ENCODE measurements at places on chromosomes 1 and 21. TPM values are rescaled to one million over a fixed set of nuclear protein-coding genes. Genes with fewer than 3 reads are reported as not detected.

The PROK1 gene
- not detected for total RNA-seq

The BEND5 gene
- 4.0 TPM for total RNA-seq

The ESPN gene
- total RNA-seq, result 0.33 TPM

The ANKRD34A gene
- total RNA-seq, result 1.3 TPM

The LRRC38 gene
- total RNA-seq, result not detected

The SRSF10 gene
- 53.6 TPM for total RNA-seq

The SLC9C2 gene
- total RNA-seq, result not detected

The EXTL2 gene
- total RNA-seq, result 18.0 TPM

The KIF26B gene
- 1.7 TPM for total RNA-seq

The EPHX1 gene
- 59.0 TPM for total RNA-seq

The MAP3K21 gene
- 0.42 TPM for total RNA-seq

The RPTN gene
- total RNA-seq, result not detected

The INSRR gene
- not detected for total RNA-seq

The GABPA gene
- 23.7 TPM for total RNA-seq

The RHCE gene
- total RNA-seq, result not detected

The DIRAS3 gene
- total RNA-seq, result 3.3 TPM

The FCRL3 gene
- 0.33 TPM for total RNA-seq

The MYOC gene
- total RNA-seq, result 87.6 TPM

The PALMD gene
- total RNA-seq, result 23.2 TPM

The APP gene
- total RNA-seq, result 790 TPM

The SH2D1B gene
- not detected for total RNA-seq

The TAS1R1 gene
- not detected for total RNA-seq

The PTPRC gene
- total RNA-seq, result 7.0 TPM

The SLC25A24 gene
- total RNA-seq, result 23.3 TPM

The LAPTM5 gene
- 37.0 TPM for total RNA-seq

The PDE9A gene
- total RNA-seq, result 46.4 TPM

The PLA2G5 gene
- total RNA-seq, result 32.8 TPM

The B3GALT2 gene
- 0.50 TPM for total RNA-seq

The RNPC3 gene
- 12.4 TPM for total RNA-seq

The ADARB1 gene
- 107 TPM for total RNA-seq

The CR1L gene
- not detected for total RNA-seq

The APCS gene
- not detected for total RNA-seq

The CDC42BPA gene
- 69.3 TPM for total RNA-seq

The BSND gene
- not detected for total RNA-seq
